Activated naive CD8-positive, alpha-beta T cell treated with anti-CD3 and anti-CD28 coated beads for 36 hours (primary cell): ENCODE measurements at places on chromosomes 4 and X.

- DNase-seq: no peak
Observed at GRCh38 chr4:134777606-134778005, 576.0 kb upstream of the PABPC4L start.

GRCh38 chr4:18213576-18214198 lies 192.1 kb upstream of the LCORL start:
- no peak for DNase-seq

- DNase-seq: no peak
Observed at GRCh38 chr4:60175241-60175640, 1024.9 kb upstream of the ADGRL3 start.

GRCh38 chr4:142373610-142374009 lies 472.5 kb downstream of the INPP4B start:
- no peak for DNase-seq

GRCh38 chr4:62543002-62543401 lies 1342.9 kb downstream of the ADGRL3 start:
- no peak for DNase-seq

DNA sequence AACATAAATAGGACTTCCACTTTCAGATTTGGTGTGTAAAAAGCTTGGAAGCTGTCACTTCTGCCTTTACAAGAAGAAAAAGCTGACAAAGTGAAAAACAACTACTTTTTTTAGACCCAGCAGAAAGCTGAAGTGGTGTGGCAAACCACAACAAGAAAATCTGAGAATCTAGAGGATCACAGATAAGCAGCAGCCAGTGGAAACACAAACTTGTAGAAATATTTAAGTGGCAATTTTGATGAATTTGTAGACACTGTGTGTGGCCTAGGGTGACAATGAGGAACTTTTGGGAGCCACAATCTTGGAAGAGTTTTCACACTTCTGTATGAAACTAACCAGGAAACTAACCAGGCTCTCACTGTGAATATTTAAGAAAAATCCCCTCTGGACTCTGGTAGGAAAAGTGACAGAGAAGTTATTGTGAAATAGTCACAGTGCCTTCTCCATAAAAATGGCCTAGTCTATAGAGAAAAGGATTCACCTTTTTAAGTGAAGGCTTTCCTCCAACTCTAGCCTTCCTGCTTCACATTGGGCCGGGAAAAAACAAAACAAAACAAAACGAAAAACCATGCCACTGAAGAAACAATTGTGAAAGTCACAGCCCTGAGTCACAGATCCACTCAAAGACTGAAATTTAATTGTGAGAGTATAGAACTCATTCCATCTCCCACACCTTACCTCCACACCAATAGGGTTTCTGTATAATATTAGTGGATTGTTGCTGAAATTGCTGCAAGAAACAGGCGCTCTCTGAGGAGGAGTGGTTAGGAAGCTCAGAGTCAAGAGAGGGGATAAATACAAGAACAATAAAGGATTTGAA lies 26.7 kb upstream of the GUCY1A1 start:
- DNase-seq: no peak
